ENCODE measurements at places on chromosomes 16 and 17.

DNA sequence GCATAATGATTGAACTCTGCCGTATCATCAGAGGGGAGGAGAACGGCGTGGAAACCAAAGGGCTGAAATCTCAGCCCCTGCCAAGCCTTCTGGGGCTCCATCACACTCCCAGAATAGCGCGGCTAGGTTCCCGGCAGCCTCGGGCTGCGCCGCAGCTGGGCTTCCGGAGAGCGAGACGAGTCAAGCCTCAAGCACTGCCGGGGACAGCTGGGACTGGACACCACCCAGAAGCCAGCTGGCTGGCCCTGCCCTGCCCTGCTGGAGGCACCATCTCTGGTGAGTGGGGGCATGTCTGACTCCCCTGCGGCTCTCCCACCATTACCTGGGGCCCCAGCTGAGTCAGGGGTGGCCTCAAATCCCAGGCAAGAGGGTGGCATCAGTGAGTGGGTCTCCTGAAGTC is 7.2 kb upstream of the GPRC5C start:
- no peak for DNase-seq

DNA sequence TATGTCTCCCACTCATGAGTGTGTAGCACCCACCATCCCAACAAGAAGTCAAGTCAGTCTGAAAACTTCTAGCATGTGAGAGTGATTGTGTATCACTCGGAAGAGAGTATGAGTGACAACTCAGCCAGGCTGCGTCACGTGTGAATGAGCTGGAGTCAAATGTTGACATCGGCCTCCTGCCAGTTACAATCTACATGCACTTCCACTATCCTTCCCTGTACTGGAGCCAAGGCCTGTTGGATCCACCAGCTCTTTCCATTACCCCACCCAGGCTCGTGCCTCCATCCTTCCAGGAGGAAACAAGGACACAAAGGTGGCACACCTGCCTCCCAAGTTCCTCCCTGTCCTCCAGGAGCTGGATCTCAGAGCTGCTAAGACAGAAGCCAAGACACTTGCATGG is 64.5 kb downstream of the ASIC2 start:
- DNase-seq: no peak

DNA sequence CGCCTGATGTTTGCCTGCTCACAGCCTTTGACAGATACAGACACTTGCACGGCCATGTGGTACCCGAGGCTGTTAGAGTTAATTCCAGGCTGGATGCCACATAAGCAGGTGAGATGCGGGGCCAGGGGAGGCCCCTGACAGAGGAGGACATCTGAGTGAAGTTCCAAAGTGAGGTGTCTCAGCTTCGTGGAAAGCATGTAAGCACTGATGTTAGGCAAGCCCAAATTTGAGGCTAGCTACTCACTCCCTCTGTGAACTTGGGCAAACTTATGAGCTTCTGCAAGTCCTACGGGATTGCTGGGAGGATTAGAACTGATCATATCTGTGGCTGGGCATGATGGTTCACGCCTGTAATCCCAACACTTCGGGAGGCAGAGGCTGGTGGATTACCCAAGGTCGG is 39.3 kb upstream of the MARCHF10 start:
- DNase-seq: no peak

DNA sequence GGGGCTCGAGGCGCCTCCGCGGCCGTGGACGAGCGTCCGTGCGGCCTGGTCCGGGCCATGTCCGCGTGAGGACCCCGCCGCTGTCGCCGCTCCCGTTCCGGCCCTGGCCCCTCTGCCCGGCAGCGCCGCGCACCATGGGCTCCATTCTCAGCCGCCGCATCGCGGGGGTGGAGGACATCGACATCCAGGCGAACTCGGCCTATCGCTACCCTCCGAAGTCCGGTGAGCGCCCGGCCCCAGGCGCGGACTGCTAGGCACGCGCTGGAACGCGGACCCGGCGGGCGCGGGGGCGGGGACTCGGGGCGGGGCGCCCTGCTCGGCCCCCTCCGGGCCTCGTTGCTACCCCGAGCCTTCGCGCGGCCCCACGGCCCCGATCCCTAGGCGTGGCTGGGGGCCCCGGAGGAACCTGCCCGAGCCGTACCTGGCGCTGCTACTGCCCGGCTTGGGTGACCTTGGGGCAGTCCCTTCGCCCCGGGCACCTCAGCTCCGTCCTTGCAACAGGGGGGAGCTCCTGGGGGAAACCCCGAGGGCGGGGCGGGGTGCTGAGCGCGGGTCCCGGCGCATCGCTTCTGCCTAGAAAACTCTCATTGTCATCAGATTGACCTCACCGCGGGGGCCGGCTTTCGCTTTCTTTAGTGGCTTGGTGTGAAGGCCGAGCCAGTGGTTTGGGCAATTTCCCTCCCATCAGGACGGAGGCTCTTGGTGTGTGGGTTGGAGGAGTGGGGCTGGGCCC is 367 bp downstream of the MGRN1 start:
- no peak for DNase-seq

- no peak for DNase-seq
These were observed 19.9 kb upstream of the DNAH17 start for GRCh38 chr17:78596871-78597764.

DNA sequence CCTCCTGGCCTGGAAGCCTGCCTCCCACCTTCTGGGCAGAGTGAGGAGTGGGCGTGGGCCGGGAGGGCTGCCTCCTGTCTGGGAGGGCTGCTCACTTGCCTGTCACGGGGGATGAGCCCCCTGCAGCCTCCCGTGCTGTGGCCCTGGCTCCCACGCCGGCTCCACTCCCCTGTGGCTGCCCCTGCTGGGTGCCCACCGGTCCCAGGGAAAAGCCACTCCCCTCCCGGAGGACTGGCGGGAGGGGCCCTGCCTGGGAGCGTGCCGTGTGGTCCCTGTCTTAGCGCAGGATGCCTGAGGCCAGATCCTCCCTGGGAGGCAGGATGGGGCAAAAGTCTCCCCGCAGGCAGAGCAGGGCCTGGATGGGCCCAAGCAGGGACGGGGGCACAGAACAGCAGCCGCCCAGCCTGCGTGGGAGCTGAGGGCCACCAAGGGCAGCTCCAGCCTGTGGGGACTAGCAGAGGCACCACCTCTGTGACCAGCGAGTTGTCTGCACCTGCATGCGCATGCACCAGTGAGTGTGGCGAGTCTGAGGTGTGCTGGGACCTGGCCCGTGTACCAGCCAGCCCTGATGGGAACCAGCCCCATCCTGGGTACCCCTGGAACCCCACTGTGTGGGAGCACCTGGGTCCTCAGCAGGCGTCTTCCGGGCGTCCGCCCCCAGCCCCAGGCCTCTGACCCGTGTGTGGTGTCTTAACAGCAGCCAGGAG is 339.9 kb downstream of the SEC14L1 start:
- DNase-seq: no peak

GRCh38 chr17:72915625-72916081 is 176.8 kb downstream of the SLC39A11 start:
- DNase-seq: no peak

DNA sequence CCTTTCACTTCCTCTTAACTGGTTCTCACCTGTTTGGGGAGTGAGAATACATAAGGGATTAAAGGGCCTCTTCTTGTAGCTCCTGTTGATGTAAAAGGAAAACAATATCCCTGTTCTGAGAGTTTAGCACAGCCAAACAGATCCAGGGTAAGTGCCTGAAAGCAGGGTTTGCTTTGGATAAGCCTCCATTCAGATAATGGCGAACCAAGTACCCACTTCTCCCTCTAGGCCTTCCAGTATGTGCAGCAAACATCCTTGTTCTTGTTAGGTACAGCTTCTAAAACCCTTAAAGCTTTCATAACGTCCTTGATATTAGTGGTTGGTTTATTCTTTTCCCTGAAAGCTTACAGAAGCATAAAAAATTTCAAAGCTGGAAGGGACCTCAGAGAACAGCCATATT is 130.6 kb upstream of the DNAH9 start:
- DNase-seq: no peak

GRCh38 chr17:56926704-56927103 is 12.9 kb upstream of the TRIM25 start:
- DNase-seq: no peak

GRCh38 chr16:47359478-47359877 is 101.4 kb downstream of the ITFG1 start:
- no peak for DNase-seq

GRCh38 chr17:59287891-59288290 is 43.6 kb upstream of the YPEL2 start:
- DNase-seq: no peak

GRCh38 chr17:10646392-10646990 is 10.6 kb downstream of the MYH3 start:
- DNase-seq: no peak

DNA sequence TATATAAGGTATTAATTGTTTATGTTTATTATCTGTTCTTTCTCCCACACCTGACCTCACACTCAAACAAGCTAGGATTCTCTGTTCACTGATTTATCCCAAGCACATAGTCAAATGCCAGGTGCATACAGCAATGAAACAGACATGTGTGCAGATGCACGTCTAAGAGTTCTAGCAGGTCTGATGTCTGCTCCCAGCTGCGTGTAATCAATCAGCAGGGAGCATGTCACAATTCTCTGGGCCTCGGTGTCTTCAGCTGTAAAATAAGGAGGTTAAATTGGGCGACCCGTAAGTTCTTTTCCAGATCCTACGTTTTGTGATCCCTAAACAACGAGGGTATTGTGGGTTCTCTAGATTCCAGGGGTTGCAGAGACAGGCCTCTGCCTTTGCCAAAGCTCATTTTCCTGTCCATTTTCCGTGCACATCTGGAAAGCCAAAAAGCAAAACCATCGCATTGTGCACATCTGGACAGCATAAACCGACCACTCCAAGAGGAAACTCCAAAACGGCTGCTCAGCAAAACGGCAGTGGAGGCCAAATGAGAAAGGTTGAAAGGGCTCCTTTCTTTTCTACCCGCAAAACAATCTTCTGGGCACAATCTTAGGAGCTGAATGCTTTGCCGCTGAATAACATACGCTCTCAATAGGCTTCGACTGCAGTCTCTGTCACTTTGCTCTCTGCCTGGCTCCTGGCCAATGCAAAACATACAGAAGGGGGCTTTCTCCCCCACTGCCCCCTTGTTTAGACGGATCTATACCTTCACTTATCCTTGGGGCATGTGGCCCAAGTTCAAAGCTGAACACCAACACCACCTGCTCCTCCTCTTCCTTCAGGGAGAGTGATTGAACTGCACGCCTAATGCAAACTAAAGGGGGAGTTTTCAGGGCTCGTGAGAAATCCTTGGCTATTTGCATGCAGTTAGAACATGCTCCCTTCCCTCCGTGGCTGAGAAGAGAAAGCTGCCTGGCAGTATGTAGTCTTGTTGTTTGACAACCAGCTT is 426.3 kb downstream of the SLC39A11 start:
- no peak for DNase-seq

- no peak for DNase-seq
These were observed 67.1 kb upstream of the ZNF469 start for GRCh38 chr16:88315543-88316105.

DNA sequence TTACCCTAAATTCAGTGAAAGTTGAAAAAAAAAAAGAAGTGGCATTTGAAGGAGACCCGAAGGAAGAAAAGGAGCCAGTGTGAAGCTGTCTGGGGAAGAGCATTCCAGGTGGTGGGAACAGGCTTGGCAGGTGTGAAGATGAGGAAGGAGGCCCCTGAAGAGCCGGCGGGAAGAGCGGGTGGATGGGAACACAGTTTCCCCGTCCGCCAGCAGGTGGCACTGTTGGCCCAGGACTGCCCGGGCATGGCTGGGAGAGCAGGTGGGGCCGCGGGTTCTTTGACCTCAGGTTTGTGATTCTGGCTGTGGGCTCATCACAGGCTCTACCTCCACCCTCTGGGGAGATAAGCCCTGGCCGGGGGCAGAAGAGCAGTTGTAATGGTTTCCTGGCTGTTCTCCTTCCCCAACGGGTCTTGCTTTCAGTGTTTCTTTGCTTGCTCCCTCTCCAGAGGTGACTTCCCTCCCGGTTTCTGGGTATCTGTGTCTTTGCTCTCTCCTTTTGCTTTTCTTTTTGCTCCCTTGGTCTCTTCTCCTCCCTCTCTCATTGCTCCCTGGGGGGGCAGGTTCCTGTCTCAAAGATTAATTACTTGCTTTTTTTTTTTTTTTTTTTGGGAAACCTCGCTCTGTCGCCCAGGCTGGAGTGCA is 32.3 kb downstream of the RAP1GAP2 start:
- no peak for DNase-seq

DNA sequence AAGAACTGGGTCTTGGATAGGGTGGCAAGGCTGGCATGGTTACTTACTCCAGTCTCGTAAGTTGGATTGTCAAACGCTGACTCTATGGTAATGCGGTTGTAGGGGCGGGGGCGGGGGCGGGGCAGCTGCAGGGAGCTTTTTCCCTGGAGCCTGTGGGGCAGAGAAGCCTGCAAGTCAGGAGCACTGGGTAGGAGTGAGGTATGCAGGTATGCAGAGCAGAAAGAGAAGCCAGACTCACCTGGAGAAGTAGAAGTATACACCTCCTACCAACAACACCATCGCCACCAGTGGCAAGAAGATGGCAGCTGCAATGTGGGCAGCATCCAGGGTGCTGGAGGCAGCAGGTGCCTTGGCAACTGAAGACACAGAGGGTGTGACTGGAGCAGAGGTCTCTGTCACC is 4.8 kb upstream of the PHF12 start:
- DNase-seq: no peak

DNA sequence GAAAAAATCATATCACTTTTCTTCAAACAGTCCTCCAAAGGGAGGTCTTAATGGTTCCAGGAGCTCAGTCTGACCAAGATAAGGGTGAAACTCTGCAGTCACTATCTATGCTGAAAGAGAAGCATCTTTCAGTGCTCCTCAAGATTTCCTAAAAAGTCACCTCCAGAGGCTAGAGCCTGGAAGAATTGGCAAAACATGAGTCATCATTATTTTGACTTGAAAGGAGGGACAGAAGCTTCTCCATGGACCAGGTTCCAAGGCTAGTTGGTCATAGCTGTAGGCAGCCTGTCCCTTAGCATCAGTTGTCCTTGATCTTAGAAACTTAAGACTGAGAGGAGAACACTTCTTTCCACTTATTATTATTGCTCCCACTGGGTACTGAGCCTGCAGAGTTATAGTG is 219.0 kb upstream of the ASIC2 start:
- DNase-seq: no peak

DNA sequence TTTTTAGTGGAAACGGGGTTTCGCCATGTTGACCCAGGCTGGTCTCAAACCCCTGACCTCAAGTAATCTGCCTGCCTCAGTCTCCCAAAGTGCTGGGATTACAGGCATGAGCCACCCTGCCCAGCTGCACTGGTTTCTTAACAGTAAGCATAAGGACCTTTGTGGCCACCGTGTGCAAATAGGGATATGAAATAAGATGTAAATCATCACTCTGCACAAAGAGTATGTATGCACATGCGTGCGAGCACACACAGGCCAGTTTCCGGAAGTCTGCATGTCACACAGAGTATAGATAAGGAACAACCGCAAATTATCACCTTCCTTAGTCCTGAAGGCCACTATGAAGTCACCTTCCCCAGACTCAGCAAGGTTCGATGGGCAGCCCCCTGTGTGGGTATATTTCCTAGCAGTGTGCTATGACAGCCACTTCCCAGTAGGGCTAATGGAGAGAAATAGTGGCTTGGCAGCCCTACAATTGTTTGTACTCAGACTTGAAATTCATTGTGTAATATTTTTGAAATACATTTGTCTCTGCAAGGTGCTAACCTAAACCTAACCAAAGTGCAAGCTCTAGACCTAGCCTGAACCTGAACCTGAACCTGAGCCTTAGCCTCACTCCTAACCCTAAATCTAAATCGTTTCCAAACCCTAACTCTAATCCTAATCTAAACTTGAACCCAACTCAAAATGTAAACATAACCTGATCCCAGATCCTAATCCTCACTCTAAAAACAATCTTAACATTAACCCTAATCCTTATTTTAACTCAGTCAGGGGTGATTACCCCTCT is 48.4 kb upstream of the SKAP1 start:
- no peak for DNase-seq
